ENCODE measurements at places on chromosomes 2 and 18.

DNA sequence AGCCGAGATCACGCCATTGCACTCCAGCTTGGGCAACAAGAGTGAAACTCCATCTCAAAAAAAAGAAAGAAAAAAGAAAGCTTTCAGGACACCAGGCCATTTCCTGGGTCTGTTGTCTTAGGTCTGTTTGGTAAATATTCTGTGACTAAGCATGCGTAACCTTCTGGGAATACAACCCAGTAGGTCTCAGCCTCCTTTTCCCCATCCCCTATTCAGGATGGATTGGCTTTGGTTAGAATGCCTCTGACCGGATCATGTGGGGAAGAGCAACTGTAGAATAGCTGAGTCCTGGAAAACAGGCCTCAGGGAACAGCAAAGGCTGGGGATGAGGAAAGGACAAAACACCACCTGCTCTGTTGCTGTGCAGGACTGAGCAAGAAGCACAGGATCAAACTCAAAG is 1.6 kb upstream of the PDCL3 start:
- no peak for DNase-seq

GRCh38 chr2:158995677-158996049 is 27.2 kb downstream of the TANC1 start:
- peak; percentile 10 for DNase-seq

- no peak for DNase-seq
Observed at GRCh38 chr2:235958221-235958930, 209.8 kb downstream of the GBX2 start.

DNA sequence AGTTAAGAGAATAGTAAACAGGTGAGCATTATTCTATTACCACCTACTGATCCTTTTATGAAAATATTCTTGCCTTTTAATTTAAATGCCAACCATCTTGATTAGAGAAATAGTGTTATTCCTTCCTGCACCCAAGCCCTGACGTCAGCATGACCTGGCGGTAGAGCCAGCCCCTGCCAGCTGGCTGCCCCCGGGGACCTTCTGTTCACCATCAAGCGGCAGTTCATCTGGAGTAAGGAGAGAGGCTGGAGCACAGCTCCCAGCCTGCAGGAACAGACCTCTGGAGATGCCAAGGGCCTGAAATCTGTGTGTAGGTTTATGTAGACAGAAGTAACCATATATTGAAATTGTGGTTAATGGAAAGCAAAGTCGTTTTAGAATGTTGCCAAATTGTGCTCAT is 171.8 kb downstream of the GBX2 start:
- DNase-seq = no peak

- peak; percentile 90 for DNase-seq
Observed at GRCh38 chr2:203808046-203808750, 59.4 kb upstream of the CTLA4 start.

DNA sequence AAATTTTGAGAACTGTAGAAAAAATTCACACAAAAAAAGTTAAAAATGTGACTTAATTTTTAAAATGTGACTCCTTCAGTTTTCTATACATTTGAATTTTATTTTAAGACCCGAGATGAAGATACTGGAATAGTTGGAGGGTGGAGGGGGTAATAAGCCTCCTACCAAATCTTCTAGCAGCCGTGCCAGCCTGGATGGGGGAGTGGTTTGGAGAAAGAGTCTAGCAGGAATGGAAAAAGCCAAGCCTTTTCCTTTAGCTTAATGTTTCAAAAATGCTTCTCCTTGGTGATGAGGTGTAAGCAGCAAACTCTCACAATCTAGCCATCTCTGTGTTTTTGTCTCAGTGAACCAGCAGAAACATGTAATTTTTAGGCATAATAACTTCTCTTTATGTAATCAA is 14.7 kb downstream of the CASP8 start:
- no peak for DNase-seq

- no peak for DNase-seq
Observed at GRCh38 chr18:68150961-68151360, 563.9 kb downstream of the TMX3 start.

- no peak for DNase-seq
Observed at GRCh38 chr2:12119841-12120240, 373.4 kb downstream of the LPIN1 start.

DNA sequence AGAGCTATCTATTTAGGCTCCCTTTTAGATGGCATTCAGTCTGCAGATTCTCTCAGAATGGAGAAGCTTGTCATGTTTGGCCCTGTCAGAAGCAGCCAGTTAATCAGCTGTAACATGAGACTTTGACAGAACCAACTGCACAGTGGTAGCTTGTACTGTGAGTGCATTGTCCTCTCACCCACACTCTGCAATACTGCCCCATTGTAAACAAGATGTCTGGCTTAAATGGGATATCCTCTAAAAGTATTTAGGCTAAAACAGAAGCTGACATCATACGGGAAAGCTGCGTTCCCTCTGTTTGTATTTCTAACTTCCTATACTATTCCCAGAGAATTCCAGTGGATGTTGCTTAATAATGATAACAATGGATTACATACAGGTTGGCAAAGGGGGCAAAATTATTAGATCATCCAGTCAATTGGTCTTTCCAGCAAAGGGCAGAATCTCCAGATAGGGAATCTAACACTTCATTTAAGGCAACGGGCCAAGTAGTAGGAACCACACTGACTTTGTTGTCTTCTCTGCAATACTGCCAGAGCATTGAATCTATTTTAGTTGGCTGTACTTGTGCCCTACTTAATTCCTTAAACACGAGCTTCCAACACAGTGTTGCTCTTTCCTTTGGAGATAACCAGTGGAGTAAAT is 15.4 kb upstream of the STAT4 start:
- peak; percentile 63 for DNase-seq

- DNase-seq = no peak
Observed at GRCh38 chr2:30708491-30709290, 98.6 kb downstream of the CAPN13 start.

DNA sequence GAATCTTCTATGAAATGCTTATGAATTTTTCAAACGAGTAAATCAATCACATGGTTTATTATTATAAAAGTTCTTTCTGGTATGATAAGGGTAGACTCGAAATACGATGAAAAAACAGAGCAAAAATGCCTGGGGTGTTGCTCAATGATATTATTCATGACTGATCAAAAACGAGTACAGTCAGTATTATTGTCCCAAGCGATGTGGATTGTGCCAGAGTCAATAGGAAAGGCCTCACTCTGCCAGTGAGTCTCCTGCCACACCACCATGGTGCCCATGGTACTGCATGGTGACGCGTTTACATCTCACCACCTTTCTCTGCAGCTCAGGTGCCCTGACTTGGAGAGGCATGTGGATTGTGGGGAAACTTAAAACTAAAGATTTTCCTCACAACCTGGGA is 58.5 kb downstream of the KCTD1 start:
- no peak for DNase-seq

- DNase-seq = no peak
Observed at GRCh38 chr2:241869087-241869961, at the start of gene RTP5. TSS of gene RTP5 (plus strand) at chr2:241869729. CDS start at chr2:241869757, 28 bp downstream.

DNA sequence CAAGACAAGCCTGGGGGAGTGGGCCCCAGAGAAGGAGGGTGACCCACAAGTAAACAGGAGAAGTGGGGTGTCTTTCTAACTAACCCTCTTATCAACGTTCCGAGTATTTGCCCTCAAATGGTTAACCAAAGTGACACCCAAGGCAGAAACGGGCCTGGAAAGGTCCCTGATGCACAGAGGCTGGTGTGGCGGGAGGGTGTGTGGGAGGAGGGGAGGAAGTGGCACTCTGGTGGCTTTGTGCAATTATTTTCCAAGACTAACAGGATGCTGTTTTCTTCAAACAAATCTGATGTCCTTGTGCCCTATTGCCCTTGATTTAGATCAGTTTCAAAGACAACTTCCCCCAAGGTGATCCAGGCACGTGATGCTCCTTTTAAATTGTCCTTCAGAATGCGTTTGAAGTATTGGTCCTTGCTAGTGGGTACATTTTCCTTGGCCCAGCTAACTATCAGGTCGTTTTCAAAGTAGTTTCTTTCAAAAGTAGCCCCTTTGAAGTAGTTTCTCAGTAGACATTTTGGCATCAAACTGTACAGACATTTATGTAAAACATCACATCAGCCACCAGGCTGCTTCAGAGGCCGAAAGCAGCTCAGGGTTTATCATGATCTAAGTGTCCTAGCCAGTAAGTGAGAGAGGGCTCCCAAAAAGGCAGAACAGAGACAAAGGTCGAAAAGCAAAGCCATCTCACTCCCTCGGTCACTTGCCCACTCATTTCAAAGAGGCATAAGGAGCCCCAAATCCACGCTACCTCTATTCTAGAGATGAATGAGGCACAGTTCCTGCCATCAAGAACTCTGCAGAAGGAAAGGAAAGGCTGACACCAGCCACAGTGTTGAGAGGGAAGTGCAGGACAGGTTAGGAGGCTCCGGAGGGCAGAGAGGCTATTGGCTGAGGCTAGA is 371.1 kb upstream of the ID2 start:
- DNase-seq = no peak

DNA sequence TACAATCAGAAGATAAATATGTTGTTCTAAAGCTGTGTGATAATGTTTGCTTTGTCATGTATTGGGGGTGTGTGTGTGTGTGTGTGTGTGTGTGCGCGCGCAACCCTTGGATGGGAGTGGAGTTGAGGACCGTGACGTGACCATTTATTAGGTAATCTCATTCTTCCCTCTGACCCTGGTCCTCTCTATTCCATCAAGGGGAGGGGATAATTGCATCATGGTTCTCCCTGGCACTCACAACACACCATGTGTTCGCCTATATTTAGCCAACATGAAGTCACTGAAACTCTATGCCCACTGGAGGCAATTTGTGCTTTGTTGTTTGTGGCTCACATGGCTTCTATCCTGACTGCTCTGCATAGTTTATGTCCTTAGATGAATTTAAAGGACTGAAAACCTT is 79.8 kb upstream of the LRPPRC start:
- DNase-seq = no peak

- DNase-seq = peak; percentile 76
Observed at GRCh38 chr18:49447810-49448745, 12.4 kb downstream of the DYM start.

DNA sequence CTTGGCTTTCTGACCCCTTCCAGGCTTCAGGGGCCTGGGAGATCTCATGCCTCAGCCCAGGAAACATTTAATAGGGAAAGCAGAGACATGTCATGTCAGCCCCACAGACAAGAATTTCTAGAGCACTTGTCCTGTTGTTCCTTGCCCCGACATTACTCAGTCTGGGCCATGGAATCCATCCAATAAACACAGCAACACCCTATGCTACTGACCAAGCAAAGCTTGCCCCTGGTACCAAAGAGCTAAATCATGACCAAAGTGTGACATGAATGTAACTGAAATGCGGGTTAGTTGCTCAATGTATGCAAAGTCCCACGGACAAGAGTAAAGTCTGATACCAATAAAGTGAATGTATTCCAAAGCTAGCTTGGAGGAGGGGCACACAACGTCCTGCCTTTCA is 35.1 kb downstream of the EHD3 start:
- no peak for DNase-seq

DNA sequence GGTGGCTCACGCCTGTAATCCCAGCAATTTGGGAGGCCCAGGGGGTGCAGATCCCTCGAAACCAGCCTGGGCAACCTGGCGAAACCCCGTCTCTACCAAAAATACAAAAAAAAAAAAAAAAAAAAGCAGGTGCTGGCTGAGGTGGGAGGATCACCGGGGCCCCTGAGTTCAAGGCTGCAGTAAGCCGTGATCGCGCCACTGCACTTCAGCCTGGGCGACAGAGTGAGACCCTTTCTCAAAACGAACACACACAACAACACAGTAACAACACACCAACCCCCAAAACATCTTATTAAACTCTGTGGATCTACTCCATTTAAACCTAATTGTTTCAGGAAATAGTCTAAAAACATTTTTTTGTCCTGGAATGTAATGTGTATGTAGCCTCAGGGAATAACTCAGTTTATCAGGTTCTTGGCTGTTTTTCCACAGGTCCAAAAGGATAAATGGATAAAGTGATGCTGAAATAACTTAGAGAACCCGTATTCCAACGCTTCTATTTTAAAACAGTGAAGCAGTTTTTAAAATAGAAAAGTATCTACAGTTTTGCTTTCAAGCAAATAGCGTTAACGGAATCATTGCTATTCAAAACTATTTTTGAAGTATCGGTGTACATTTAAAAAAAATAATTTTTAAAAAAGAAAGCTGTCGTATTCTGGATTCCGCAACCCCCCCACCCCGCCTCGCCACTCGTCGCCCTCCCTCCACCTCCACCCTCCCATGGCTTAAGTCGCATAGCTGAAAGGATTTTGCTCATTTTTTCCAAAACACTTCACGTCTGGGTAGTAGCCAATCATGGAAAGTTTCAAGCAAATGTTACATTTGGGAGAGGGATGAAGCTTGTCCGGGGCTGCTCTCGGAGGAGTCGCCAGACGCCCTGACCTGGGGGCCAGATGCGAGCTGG is 895 bp upstream of the GLS start:
- no peak for DNase-seq

DNA sequence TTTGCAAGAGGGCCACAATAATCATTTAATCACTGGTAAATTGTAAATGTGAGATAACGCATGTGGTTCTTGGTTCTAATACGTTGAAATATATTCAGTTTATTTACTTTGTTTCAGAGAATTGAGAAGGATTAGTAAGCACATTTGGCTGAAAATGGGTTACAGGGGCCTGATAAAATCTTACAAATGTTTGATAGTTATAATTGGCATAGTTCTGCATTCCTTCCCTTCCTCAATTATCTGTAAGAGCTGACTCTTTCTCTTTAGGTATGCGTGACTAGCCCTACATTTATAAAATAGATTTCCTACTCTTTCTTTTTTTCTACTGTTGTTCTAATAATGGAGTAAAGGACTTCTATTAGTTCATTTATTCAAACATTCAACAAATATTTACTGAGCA is 685.2 kb downstream of the NUP35 start:
- no peak for DNase-seq

- DNase-seq = no peak
Observed at GRCh38 chr2:106866641-106867040, 19.3 kb downstream of the ST6GAL2 start.
